ENCODE measurements at places on chromosomes 13 and 19. TPM values are rescaled to one million over a fixed set of nuclear protein-coding genes. Genes with fewer than 3 reads are reported as not detected.
A peak's percentile ranks its signal among the peaks of the same experiment; 100 is the strongest.

GRCh38 chr19:35746087-35746462 is 624 bp downstream of the PSENEN start:
- H3K27ac ChIP-seq, result peak overlapping the region; percentile 80
- DNase-seq, result no peak
- peaks cover 35% of the 10 kb centered on the region for H3K4me1 ChIP-seq
- H3K4me3 ChIP-seq, result peak overlapping the region; percentile 92

DNA sequence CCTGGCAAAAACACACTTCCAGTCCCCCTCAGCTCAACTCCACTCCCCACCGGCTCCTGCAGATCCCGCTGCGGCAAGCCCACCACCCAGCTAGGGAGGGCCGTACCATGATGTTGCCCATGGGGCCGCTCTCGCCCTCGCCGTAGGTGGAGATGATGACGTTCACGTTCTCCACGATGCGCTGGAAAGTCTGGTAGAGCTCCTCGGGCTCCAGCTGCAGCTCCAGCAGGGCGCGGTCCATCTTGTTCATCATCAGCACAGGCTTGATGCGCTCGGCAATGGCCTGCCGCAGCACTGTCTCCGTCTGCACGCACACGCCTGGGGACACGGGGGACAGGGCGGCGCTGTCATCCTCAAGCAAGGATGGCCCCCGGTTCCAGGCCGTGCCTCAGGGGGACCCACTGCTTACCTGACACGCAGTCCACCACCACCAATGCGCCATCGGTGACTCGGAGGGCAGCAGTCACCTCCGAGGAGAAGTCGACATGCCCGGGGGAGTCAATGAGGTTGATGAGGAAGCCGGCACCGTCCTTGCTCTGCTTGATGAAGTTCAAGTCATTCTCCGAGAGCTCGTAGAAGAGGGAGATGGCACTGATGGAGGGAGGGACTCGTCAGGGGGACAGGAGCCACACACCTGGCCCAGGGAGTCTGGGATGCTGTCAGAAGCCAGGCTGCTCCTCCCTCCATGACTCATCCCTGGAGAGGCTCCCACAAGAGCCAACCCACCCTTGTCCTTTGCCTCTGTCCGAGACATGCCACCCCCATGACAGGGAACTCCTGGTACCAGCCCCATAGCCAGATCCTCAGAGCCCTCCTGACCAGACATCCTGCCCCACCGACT is 2.3 kb downstream of the EEF2 start:
- peak overlapping the region; percentile 97 for H3K4me3 ChIP-seq
- H3K4me1 ChIP-seq, result peaks cover 14% of the 10 kb centered on the region
- DNase-seq, result no peak
- H3K27ac ChIP-seq, result peak overlapping the region; percentile 79

- H3K36me3 ChIP-seq, result peaks cover 14% of the 10 kb centered on the region
- no peak for DNase-seq
- H3K27me3 ChIP-seq, result no peaks in the 10 kb centered on the region
- H3K4me1 ChIP-seq, result no peaks in the 10 kb centered on the region
- H3K27ac ChIP-seq, result no peak overlapping the region
These were observed 40.6 kb upstream of the EEF1AKMT1 start for GRCh38 chr13:20814224-20814910.

DNA sequence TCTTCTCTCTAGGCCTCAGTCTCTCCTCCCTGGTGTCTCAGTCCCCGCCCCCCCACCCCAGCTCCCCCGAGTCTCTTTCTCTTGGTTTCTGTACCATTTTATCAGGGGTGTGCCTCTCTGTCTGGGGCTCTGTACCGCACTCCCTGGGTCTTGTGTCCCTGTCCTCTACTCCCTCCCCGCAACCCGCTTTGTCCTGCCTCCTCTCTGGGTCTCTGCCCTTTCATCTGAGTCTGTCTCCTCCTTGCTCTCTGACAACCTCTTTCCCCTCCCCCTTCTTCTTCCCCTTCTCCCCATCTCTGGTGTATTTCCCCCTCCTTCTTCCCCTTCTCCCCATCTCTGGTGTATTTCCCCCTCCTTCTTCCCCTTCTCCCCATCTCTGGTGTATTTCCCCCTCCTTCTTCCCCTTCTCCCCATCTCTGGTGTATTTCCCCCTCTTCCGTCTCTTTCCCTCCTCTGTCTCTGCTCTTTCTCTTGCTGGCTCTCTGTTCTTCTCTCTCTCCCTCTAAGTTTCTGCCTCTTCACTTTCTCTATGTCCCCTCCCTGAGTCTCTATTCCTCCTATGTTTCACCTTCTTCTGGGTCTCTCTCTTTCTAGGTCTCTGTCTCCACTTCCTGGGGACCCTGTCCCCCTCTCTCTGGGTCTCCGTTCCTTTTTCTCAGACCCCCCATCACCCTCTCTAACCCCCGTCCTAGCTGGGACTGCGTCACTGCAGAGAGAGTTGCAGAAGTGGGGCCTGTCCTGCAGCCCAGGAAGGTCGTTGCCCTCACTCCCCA is 2.2 kb upstream of the KCNC3 start:
- peak overlapping the region; percentile 66 for H3K4me3 ChIP-seq
- H3K27me3 ChIP-seq, result no peaks in the 10 kb centered on the region
- H3K4me1 ChIP-seq, result peaks cover 31% of the 10 kb centered on the region
- H3K36me3 ChIP-seq, result peaks cover 5% of the 10 kb centered on the region
- peak overlapping the region; percentile 74 for H3K27ac ChIP-seq

DNA sequence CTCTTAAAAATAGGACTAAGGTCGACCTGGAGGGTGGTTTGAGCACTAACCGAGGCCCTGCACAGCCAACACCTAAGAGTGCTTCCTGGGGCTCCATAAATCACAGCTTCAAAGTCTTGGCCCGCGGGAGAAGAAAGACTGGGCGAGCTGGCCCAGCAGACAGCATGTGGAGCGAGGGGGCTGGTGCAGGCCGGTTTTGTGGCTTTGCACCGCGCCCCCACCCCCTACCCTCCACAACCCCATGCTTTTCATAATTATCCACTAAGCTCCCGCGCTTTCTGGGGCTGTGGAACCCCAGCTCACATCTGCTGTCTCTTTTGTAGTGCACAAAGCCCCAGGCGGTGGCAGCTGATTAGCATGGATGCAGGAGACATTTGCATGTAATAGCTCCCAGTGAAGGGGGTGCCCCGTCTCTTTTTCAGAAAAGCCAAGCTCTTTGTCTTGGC is 17.1 kb downstream of the CARM1 start:
- no peaks in the 10 kb centered on the region for H3K27me3 ChIP-seq
- H3K27ac ChIP-seq, result peak overlapping the region; percentile 53
- H3K4me3 ChIP-seq, result no peak overlapping the region
- DNase-seq, result no peak
- peaks cover under 1% of the 10 kb centered on the region for H3K36me3 ChIP-seq

- no peaks in the 10 kb centered on the region for H3K36me3 ChIP-seq
- no peaks in the 10 kb centered on the region for H3K27me3 ChIP-seq
- H3K4me3 ChIP-seq, result no peak overlapping the region
- H3K4me1 ChIP-seq, result no peaks in the 10 kb centered on the region
- no peak overlapping the region for H3K27ac ChIP-seq
These were observed 91.2 kb downstream of the ZNF254 start for GRCh38 chr19:24178207-24178606.

The GRWD1 gene
- polyA plus RNA-seq, result 103 TPM
